ENCODE measurements at places on chromosomes 3 and 15. TPM values are rescaled to one million over a fixed set of nuclear protein-coding genes. Genes with fewer than 3 reads are reported as not detected.
A peak's percentile ranks its signal among the peaks of the same experiment; 100 is the strongest.

- peak; percentile 15 for DNase-seq
Observed at GRCh38 chr3:8643693-8644365, 769 bp downstream of the SSUH2 start.

- DNase-seq, result no peak
Observed at GRCh38 chr3:171088496-171088895, 62.0 kb upstream of the SLC2A2 start.

DNA sequence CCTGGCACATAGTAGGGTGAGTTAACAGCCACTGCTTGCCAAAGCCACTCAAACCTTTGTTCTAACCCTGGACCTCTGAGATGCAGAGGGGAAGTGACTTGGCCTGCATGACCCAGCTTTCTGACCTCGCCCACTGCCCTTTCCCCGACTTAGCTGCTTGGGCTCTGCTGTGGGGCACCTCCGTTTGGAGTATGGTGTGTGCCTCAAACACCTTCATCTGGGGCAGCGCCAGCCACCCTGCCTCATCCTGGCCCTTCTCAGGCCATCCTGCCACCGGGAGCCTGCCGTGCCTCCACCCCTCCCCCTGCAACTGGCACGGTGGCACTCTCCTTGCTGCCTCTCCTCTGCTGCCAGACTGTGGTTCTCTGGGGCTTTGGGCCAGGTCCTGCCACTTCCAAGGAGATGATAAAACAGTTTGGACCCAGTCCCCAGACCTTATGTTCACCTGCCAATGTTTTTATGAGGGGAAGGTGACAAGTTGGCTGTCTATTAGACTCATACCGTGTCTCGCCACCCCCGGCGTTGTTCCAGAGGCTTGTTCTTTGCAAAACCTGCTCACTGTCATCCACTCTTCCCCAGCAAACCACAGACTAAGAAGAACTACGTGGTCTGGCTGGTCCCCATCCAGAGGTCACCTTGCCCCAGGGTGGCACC lies 32.2 kb downstream of the SLC6A6 start:
- DNase-seq, result peak; percentile 88

DNA sequence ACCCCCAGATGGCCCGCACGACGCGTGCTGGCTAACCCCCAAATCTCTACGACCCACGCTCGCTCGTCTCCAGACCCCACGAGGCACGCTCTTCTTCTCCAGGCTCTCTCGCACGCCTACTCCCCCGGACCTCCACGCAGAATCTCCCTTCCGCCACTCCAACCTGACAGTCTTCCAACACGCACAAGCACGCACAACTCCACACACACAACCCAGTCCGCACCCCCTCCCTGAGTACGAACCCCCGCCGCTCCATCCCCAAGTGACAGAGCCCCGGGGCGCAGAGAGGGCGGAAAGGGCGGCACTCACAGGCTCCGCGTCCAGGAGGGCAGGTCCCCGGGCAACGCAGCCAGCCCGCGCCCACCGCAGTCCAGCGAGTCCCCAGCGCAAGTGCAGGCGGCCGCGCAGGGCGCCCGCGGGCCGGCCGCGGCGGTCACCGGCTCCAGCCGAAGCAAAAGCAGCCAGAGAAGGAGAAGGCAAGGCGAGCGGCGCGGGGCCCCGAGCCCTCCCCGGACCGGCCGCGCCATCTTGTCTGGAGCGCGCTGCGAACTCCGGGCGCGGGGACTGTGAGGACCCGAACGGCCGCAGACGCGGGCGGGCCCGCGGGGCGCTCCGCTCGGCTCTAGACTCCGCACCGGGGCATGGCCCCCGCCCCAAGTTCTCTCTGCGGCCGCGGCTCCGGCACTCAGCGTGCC lies 794 bp downstream of the LRIG1 start:
- peak; percentile 90 for DNase-seq

- DNase-seq, result no peak
Observed at GRCh38 chr3:104933972-104934371, 432.7 kb upstream of the ALCAM start.

GRCh38 chr3:30286007-30286669 lies 320.3 kb upstream of the TGFBR2 start:
- DNase-seq, result no peak

DNA sequence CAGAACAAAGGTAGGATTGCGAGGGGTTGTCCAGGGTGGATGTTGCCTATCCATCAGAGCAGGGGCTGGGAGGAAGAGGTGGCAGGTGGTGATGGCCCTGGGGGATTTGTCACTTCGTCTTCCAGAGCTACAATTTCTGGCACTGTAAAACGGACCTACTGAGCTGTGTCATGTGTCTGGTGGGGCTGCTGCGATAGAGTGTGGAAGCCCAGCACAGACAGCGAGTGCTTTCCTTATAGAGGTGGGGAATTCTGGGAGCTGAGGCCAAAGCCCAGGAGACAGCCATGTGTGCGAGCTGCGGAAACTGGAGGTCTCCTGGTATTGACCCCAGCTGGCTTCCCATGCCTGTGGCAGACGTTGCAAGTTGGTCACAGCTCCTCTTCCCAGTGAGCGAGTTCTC lies 61.2 kb upstream of the SEC22A start:
- peak; percentile 47 for DNase-seq

- no peak for DNase-seq
Observed at GRCh38 chr15:51022206-51022605, 72.5 kb downstream of the TNFAIP8L3 start.

GRCh38 chr15:96369825-96370621 lies 39.5 kb downstream of the NR2F2 start:
- no peak for DNase-seq

- DNase-seq, result no peak
Observed at GRCh38 chr15:78599189-78599588, 21.6 kb downstream of the CHRNA3 start.

- DNase-seq, result no peak
Observed at GRCh38 chr3:139552632-139553365, 13.3 kb upstream of the RBP1 start.

GRCh38 chr3:170484869-170485268 lies 66.2 kb downstream of the CLDN11 start:
- DNase-seq, result no peak

DNA sequence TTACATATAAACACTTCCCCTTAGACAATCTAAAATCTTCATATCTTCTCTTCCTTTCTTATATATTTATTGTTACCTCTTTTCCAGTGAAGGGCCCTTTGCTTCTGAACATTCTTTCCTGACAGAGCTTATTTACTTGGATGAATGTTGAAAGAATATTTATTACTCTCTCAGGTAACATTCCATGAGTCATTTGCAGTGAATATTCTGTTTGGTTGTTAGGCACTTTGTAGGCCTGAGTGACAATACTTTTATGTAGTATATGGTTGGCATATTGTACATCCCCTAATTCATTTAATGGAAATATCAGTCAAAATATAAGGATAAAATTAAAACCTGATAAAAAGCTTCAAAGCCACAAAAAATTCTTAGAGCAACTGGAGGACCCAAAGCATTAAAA lies 260.9 kb upstream of the KCNMB2 start:
- DNase-seq, result no peak

GRCh38 chr15:44028349-44028748 lies 166.7 kb downstream of the FRMD5 start:
- DNase-seq, result no peak

DNA sequence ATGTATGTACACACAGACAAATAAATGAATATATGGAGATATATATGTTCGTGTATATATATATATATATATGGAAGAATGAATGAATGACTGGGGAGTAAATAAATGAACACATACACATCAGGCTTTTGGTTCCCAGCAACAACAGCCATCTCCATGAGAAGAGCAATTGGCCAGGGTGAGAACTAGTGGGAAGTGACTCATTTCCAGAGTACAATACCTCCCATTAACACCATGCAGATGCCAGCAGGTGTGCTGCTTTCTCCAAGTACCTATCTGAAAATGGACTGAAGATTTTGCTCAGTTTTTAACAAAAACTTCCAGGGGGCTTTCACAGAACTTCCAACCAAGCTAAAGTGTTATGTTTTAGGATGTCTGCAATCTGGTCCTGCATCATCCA lies 179.8 kb upstream of the SLC2A2 start:
- DNase-seq, result no peak

The CBLB gene
- 19.5 TPM for polyA plus RNA-seq

The BRPF1 gene
- polyA plus RNA-seq, result 5.5 TPM

The MOBP gene
- polyA plus RNA-seq, result not detected

The LDHAL6B gene
- 0.06 TPM for polyA plus RNA-seq

The XCR1 gene
- 0.17 TPM for polyA plus RNA-seq

The EEF1AKMT4 gene
- polyA plus RNA-seq, result 1.6 TPM

The KLHL40 gene
- polyA plus RNA-seq, result 0.17 TPM

The NTRK3 gene
- 2.4 TPM for polyA plus RNA-seq
